ENCODE measurements at places on chromosomes 16 and 17.
A peak's percentile ranks its signal among the peaks of the same experiment; 100 is the strongest.

DNA sequence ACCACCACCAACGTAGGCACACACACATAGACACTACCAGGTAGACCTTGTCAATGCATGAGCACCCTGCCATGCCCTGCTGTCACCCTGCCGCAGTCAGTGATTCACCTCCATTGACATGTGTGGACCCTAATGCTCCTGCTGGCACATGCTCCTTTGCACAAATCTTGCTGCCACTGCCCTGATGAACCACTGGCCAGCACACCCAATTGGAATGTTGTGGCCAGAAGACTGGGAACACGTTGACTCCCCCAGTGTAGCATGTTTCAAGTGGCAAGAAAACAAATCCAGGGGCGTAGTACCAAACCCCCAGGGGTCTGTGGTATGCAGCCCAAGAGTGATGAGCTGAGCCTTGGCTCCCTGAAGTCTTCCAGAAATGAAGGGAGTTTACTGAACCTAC lies 486.4 kb upstream of the KIF2B start:
- DNase-seq, result no peak

GRCh38 chr16:81823111-81823510 lies 44.0 kb downstream of the PLCG2 start:
- no peak for DNase-seq

GRCh38 chr17:81250286-81251093 lies 11.4 kb downstream of the NDUFAF8 start:
- no peak for DNase-seq

- no peak for DNase-seq
Measured at GRCh38 chr17:63996430-63997182, 1.5 kb upstream of the PRR29 start.

DNA sequence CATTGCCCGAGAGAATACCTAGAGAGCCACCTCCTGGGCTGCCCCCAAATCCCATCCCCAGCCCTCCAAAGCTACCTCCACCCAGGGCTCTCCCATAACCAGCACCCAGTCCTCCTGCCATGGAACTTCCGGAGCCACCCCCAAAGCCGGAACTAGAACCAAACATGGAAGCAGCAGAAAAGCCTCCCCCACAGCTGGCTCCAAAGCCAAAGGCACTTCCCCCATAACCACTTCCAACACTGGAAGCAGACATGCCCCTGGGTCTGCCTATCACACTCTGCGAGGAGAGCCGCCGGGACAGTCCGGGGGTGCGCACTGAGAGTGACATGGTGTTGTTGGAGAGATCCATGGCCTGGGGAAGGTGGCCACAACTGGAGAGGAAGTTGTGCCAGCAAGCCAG lies at the start of gene KRT12:
Gene KRT12 (minus strand): TSS at position 386 of the 400 bp plus-strand sequence. CDS start 37 bp downstream, at position 349.
- no peak for DNase-seq

- no peak for DNase-seq
Measured at GRCh38 chr16:88750854-88751253, 34.2 kb downstream of the PIEZO1 start.

DNA sequence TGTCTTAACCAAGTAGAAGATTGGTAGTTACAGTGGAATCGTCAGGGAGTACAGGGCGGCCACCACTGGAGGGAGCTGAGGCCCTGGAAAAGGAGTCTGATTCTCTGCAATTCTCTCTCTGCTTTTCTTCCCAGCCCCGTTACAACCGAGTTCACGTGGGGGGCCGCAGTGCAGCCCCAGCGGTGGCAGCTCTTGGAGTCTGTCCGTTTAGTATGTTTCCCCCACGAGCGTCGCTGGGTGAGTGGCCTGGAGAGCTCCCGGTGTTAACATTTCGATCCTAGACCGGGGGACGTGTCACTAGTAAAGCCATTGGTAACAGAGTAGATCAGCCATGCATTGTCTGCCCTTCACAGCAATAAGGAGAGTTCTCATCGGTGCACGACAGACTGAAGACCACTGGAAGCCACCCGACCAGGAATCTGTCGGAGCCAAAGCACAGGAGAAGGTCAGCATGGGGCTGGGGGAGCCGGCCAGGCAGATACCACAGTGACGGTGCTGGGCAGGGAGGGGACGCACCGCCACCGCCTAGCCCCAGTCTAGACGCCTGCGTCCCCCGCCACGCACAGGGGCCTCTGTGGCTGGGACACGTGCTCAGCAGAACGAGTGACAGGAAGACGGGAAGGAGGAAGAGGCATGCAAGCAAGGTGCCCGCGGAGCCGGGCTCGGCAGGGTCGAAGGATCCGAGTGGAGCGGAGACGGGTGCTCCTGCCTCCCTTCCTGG lies 15.7 kb downstream of the SLC16A3 start:
- no peak for DNase-seq

DNA sequence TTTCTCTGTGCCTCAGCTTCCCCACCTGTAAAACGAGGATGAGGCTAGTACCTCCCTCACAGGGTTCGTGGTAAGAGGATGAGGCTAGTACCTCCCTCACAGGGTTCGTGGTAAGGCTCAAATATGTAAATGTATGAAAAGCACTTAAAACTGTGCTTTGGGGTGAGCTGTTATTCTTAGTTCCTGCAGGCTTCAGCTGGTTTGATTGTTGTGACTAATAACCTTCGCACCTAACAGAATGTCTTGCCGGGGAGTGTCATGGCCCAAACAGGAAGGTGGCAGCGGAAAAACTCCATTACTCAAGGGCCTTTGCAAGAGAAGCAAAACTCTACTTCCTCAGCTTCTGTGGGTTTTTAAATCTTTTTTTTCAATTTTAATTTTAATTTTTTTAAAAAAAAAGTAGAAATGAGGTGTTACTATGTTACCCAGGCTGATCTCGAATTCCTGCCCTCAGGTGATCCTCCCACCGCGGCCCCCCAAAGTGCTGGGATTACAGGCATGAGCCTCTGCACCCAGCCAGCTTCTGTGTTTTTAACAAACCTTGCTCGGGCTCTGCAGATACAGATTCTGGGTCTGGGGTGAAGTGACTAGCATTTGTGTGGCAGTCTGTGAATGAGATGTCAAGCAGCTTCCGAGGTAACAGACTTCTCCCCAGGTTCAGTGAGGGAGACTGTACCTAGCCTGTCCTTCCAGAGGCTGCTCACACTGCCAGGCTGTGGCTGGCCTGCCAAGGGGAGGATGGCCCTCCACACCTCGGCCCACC lies 103.0 kb downstream of the RAB11FIP4 start:
- DNase-seq, result no peak

GRCh38 chr16:1705688-1706385 lies at the start of gene MAPK8IP3:
Gene MAPK8IP3 (plus strand): TSS chr16:1706195. CDS start chr16:1706340, 145 bp downstream.
- peak; percentile 92 for DNase-seq

- no peak for DNase-seq
Measured at GRCh38 chr17:22266231-22266630, 573.9 kb downstream of the KCNJ18 start.

GRCh38 chr17:40176754-40177110 lies 538 bp upstream of the RAPGEFL1 start:
- DNase-seq, result no peak

GRCh38 chr17:80633207-80633606 lies 88.6 kb downstream of the RPTOR start:
- DNase-seq, result no peak

DNA sequence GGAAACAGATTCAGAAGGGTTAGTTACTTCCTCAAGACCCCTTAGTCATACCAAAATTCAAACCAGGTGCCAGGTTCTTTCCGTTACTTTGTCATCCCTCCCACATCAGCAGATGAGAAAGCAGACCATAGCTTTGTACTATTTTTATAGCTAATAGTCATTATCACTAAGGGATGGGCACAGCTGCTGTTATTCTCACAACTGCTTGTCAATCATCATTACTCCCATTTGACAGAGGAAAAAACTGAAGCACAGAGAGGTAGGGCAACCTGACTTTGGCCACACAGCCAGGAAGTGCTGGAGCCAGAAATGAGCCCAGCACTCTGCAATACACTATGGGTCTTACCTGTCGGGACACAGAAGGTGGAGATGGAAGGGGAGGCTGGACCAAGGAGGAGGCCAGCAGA lies 30.0 kb downstream of the TEKT5 start:
- no peak for DNase-seq

- DNase-seq, result no peak
Measured at GRCh38 chr16:86549076-86549892, 5.8 kb downstream of the MTHFSD start.

DNA sequence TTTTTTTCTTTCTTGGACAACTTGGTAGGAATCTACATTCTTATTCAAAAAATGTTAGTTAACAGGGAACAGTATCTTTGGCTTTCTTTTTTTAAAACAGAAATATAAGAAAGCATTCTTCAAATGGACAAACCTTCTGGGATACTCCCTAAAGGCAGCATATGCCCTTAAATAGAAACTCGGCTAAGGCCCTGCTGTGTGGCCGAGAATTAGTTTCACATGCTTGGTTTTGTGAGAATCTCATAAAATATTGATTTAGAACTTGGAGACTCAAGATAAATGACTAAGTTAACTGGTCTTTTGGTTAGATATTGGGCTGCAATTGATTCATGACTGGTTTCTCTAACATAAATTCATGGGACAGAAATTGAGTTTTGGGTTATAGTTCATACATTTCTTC lies 359.9 kb upstream of the XYLT1 start:
- DNase-seq, result no peak

- no peak for DNase-seq
Measured at GRCh38 chr16:88645941-88646340, 4.9 kb downstream of the CYBA start.

- no peak for DNase-seq
Measured at GRCh38 chr16:71338632-71339031, 19.9 kb upstream of the CALB2 start.

DNA sequence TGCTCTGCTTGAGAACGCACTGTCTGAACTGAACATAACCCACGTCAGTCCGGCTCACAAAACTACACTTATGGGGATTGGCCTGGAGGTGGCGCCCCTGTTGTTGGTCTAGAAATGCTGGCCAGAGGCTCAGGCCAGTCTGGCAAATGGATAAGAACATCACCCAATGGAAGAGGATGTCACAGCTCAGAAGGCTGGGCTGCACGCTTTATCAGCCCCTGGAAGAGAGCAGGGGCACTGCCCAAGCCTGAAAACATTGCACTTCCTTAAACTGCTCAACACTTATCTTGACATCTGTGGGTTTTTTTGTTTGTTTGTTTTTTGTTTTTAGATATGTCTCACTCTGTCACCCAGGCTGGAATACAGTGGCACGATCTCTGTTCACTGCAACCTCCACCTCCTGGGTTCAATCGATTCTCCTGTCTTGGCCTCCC lies 24.8 kb upstream of the BPTF start:
- DNase-seq, result peak; percentile 35

DNA sequence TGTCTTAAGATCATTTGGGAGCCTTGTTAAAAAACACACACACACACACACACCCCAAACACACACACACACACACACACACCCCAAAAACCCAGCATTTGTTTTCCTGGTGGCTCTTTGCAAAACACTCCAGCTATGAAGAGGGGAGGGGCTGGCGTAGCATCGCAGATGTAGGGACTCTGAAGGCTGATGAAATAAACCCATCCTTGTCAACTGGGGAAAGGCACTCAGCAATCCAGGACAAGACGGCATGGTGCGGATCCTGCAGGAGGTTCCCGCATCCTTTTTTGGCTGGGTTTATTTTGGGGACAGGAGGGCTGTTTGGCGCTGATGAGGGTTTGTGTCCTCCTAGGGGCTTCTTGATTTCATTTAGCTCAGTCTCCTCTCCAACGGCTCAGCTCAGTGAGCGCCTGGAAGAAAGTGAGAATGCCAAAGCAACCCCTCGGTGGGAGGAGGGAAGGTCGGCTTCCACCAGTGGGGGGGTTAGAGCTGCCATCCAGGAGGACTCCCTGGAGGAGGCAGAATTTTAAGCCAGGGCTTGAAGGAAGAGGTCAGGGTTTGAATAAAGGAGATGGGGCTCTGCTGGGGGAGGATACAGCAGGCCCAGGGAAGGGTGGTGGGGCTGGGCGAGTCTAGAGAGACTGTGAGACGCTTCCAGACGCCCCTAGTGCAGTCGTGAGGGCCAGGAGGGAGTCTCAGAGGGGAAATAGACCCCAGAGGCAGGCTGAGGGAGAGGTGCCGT lies 12.4 kb upstream of the GSE1 start:
- no peak for DNase-seq

- no peak for DNase-seq
Measured at GRCh38 chr16:57257455-57258070, 12.5 kb downstream of the ARL2BP start.

- DNase-seq, result no peak
Measured at GRCh38 chr17:75642182-75642783, 9.0 kb downstream of the SMIM5 start.

DNA sequence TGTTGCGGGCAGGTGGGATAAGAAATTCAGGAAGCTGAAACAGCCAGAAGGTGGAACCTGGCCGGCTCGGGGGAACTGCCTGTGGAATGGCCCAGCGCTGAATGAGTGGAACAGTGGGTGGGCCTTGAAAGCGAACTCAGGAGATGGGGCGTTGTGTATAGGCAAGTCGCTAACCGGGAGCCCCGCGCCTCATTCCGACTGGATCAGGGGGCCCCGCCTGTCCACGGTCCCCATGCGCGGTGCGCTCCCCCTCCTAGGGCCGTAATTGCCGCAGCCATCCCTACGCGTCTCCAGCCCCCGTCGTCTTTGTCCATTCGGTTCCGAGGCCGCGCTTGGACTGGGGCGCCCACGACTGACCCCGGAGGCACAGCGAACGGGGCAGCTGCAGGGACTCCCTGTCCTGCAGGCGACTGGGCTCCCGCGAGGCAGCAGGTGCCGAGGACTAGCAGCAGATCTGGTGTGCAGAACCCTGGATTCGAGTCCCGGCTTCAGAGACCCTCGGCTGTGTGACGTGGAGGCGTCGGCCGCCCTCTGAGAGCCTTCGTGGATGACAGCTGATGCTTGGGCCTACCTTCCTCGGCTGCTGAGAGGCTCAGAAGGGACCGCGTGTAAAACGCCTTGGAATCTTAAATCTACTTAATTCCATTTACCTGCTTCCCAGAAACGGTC lies 10.9 kb upstream of the CA4 start:
- no peak for DNase-seq

DNA sequence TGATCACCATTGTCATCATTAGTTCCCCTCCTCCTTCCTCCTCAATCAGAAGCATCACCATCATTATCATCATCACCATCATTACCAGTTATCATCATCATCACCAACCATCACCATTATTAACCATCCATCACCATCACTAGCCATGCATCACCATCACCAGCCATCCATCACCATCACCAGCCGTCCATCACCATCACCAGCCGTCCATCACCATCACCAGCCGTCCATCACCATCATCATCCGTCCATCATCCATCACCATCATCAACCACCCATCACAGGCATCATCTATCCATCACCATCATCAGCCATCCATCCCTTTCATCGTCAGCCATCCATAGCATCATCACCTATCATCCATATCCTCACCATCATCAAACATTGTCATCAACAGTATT lies 382.0 kb downstream of the CPPED1 start:
- DNase-seq, result no peak

- no peak for DNase-seq
Measured at GRCh38 chr17:37134050-37134449, 185.3 kb downstream of the AATF start.

DNA sequence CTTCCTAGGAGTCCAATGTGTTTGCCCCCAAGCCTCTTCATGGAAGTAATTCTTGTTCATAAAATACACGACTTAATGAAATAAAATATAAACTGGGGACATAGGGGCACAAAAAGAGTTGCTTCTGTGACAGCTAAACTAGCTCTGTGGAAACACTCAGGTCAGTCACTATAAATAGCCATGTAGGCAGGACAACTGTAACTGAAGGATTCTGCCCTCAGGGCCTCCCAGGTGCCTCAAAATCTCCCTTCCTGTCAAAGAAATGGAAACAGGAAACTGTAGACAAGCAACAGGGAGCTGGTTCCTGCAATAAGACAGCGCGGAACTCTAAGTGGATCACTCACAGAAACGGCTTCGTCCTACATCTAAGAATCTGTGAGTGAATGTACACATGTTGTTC lies 178.1 kb upstream of the ZFHX3 start:
- DNase-seq, result no peak

GRCh38 chr17:72926171-72926570 lies 166.3 kb downstream of the SLC39A11 start:
- DNase-seq, result no peak

- no peak for DNase-seq
Measured at GRCh38 chr17:64016231-64016784, 4.1 kb downstream of the ICAM2 start.
